Progenitor cell of endocrine pancreas (in vitro differentiated cells): ENCODE measurements at places on chromosomes 13 and 19.

- no peaks in the 10 kb centered on the region for H3K36me3 ChIP-seq
- H3K27ac ChIP-seq: no peak overlapping the region
- H3K4me3 ChIP-seq: no peak overlapping the region
- H3K4me1 ChIP-seq: no peaks in the 10 kb centered on the region
- DNase-seq: no peak
These were observed 198.1 kb downstream of the FGF14 start for GRCh38 chr13:102203718-102204117.

- no peak overlapping the region for H3K27ac ChIP-seq
- DNase-seq: no peak
- no peaks in the 10 kb centered on the region for H3K36me3 ChIP-seq
- H3K4me3 ChIP-seq: no peak overlapping the region
- H3K4me1 ChIP-seq: peaks cover 3% of the 10 kb centered on the region
- H3K27me3 ChIP-seq: peaks cover 42% of the 10 kb centered on the region
These were observed 3.4 kb downstream of the CACNG6 start for GRCh38 chr19:53994811-53995210.

DNA sequence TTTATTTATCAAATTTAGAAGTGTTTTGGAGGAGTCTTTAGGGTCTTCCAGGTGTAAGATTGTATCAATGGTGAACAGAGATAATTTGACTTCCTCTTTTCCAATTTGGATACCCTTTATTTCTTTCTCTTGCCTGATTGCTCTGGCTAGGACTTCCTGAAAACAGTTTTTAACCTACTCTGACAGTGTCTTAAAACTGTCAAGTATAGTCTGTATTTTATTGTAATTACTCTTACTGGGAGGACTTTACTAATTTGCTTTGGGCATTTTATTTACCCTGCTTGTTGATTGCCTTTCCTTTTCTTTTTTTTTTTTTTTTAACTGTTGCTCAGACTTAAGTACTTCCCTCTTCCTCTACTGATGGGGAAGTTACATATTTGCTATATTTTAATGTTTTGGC lies 81.3 kb downstream of the URI1 start:
- no peak overlapping the region for H3K4me3 ChIP-seq
- peaks cover 43% of the 10 kb centered on the region for H3K36me3 ChIP-seq
- H3K27ac ChIP-seq: no peak overlapping the region

DNA sequence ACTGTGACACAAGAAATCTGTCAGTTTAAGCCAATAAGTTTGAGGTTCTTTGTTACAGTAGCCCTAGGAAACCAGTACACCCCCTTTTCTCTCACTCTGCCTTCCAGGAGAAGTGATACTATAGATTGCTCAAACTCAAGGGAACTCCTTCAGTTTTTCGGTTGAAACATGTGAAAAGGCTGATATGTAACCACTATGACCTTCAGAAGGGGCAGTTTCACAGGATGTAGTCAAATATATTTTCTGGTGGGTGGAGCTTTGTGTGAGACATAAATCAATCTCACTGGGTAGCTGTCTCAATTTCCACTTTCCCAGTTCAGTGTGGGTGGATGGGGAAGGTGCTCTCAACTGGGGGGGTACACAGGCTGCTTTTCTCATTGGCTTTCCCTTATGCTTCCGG lies 41.7 kb downstream of the HTR2A start:
- no peaks in the 10 kb centered on the region for H3K4me1 ChIP-seq
- H3K27ac ChIP-seq: no peak overlapping the region
- H3K36me3 ChIP-seq: no peaks in the 10 kb centered on the region
- no peak for DNase-seq
- no peak overlapping the region for H3K4me3 ChIP-seq
- peaks cover 36% of the 10 kb centered on the region for H3K27me3 ChIP-seq

- peak overlapping the region; percentile 94 for H3K4me3 ChIP-seq
- no peaks in the 10 kb centered on the region for H3K27me3 ChIP-seq
- no peak for DNase-seq
- H3K27ac ChIP-seq: peak overlapping the region; percentile 91
- peaks cover 72% of the 10 kb centered on the region for H3K4me1 ChIP-seq
These were observed 3.7 kb upstream of the ZNF552 start for GRCh38 chr19:57818378-57818777.

- DNase-seq: no peak
- peaks cover 41% of the 10 kb centered on the region for H3K27me3 ChIP-seq
- H3K4me1 ChIP-seq: peaks cover 1% of the 10 kb centered on the region
- H3K27ac ChIP-seq: no peak overlapping the region
- no peaks in the 10 kb centered on the region for H3K36me3 ChIP-seq
These were observed 485.3 kb downstream of the UQCRFS1 start for GRCh38 chr19:28727480-28728159.

- no peak for DNase-seq
- H3K4me1 ChIP-seq: no peaks in the 10 kb centered on the region
- no peak overlapping the region for H3K4me3 ChIP-seq
- no peaks in the 10 kb centered on the region for H3K36me3 ChIP-seq
These were observed 134.6 kb downstream of the KATNAL1 start for GRCh38 chr13:30172593-30173302.

DNA sequence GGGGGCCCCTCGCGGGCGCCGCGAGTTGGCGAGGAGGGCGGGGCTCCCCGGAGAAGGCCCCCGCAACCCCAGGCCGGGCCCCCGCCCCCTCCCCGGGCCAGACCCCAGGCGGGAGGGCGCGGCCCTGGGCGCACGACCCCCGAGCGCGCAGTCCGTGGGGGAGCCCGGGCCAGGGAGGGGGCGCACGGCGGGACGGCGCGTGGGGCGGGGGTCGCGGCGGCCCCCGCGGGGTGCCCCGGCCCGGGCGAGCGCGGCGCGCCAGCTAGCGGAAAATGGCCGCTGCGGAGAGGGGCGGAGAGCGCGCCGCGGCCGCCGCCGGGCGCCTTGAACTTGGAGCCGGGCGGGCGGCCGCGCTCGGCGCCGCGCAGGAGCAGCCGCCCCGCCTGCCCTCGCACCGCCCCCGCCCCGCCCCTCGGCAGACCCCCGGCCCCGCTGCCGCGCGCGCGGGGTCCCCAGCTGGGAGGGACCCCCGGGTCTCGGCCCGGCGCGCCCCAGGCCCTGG lies 6.4 kb upstream of the NFIC start:
- H3K4me3 ChIP-seq: no peak overlapping the region
- no peaks in the 10 kb centered on the region for H3K36me3 ChIP-seq
- H3K27me3 ChIP-seq: peaks cover 83% of the 10 kb centered on the region
- peaks cover 3% of the 10 kb centered on the region for H3K4me1 ChIP-seq
- no peak overlapping the region for H3K27ac ChIP-seq

DNA sequence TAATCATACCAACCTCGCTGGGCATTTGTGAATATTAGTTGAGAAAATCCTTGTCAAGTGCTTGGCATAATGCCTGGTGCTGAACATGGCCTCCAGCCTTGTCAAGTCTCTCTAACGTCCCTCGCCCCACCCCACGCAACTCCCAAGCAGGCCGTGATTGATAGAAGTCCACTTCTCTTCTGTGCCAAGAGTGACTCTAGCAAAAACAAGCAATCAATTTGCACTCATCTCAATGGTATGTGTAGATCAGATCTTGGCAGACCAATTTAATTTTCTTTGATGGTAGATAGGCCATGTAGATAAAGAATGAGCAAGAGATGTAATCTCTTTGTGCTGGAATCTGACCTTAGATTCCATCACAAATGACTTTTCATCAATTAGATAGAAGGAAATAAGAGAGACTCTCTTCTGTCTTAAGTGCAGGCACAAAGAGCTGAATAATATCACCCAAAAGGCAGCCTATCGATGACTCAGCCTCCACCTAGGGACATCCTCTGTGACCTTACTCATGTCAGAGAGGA lies 31.0 kb upstream of the KATNAL1 start:
- peaks cover 6% of the 10 kb centered on the region for H3K4me1 ChIP-seq
- H3K4me3 ChIP-seq: no peak overlapping the region
- no peaks in the 10 kb centered on the region for H3K36me3 ChIP-seq
- H3K27me3 ChIP-seq: no peaks in the 10 kb centered on the region
- H3K27ac ChIP-seq: no peak overlapping the region
- no peak for DNase-seq

DNA sequence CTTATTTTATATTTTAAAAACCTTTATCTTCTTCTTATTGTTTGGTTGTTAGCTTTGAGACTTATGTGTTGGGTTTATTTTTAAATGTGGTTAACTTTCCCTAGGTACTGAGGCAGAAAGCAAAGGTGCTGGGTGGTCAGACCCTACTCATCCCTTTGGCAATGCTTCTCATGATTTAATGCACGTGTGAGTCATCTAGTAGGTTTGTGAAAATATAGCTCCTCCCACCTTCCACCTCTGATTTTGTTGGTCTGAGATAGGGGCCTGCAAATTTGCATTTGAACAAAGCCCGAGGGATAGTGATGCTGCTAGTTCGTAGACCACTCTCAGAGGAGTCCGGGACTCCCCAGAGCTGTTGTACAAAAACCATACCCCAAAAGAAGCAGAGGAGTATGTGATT lies 771.3 kb upstream of the ARGLU1 start:
- no peak overlapping the region for H3K27ac ChIP-seq
- no peak overlapping the region for H3K4me3 ChIP-seq
- no peak for DNase-seq
- no peaks in the 10 kb centered on the region for H3K4me1 ChIP-seq

GRCh38 chr19:18112989-18113478 lies 15.5 kb downstream of the MAST3 start:
- no peak overlapping the region for H3K4me3 ChIP-seq
- H3K27ac ChIP-seq: no peak overlapping the region
- DNase-seq: peak; percentile 87
- no peaks in the 10 kb centered on the region for H3K36me3 ChIP-seq
- H3K4me1 ChIP-seq: peaks cover 14% of the 10 kb centered on the region
- peaks cover 11% of the 10 kb centered on the region for H3K27me3 ChIP-seq

DNA sequence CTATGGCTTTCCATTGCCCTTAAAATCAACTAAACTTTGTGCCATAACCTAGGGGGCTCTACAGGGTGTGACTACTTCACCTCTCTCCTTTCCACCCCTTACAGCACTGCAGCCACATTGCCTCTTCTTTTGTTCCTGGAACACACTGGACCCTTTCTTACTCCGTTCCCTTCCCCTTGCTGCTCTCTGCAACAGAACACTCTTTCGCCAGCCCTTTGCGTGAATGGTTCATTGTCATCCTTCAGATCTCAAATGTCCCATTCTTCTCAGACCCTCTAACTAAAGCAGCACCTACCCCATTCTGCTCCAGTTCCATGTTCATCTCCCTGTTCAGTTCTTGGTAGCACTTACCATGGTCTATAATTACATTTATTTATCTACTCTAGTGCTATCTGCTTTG lies 208.3 kb downstream of the OXGR1 start:
- no peak overlapping the region for H3K4me3 ChIP-seq
- no peak overlapping the region for H3K27ac ChIP-seq
- no peaks in the 10 kb centered on the region for H3K27me3 ChIP-seq
- no peaks in the 10 kb centered on the region for H3K36me3 ChIP-seq
- no peak for DNase-seq
